Glutamatergic neuron (in vitro differentiated cells): ENCODE measurements at places on chromosomes 5 and 9. TPM values are rescaled to one million over a fixed set of nuclear protein-coding genes. Genes with fewer than 3 reads are reported as not detected.

The IL17B gene
- total RNA-seq, result 0.88 TPM

DNA sequence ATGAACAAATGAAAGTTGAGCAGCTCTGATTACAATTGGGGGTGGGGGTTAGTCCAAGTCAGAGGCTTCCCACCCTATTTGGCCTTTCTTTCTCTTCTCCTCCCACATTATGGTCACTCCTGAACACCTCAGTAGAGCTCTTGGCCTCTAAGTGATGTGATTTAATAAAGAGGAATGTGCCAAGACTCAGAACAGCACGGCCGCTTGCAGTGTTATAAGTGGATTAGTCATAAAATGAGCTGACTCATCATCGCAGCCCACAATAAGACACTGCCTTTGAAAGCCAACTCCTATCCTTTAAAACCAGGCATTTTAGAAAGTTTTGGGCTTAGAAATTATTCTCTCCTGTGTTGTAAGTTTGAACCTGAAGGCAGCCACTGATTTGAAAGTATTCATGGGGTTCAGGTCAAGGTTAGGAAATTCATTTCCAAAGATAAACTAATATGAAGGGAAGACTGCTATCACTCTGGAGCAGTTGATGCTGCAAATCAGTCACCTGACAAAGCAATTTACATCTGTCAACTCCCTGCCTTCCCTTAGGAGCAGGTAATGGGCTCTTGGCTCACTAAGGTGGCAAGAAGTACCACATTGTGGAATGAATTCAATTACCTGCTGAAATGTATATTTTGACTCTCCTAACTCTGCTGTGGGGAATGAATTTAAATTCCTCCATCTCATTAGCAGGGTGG, 283.6 kb upstream of the NMUR2 start:
- no peak for DNase-seq
- H3K4me1 ChIP-seq, result peaks cover 5% of the 10 kb centered on the region
- no peaks in the 10 kb centered on the region for H3K27me3 ChIP-seq
- H3K36me3 ChIP-seq, result peaks cover 12% of the 10 kb centered on the region

GRCh38 chr5:1732238-1732941, 67.2 kb downstream of the MRPL36 start:
- no peak for DNase-seq
- no peaks in the 10 kb centered on the region for H3K4me1 ChIP-seq
- H3K4me3 ChIP-seq, result no peak overlapping the region
- H3K27ac ChIP-seq, result no peak overlapping the region

The TMEM252 gene
- not detected for total RNA-seq

- no peak for DNase-seq
- peaks cover 37% of the 10 kb centered on the region for H3K4me1 ChIP-seq
- peaks cover 5% of the 10 kb centered on the region for H3K27me3 ChIP-seq
- H3K27ac ChIP-seq, result no peak overlapping the region
- no peaks in the 10 kb centered on the region for H3K36me3 ChIP-seq
These were observed 221.1 kb downstream of the FANCC start for GRCh38 chr9:95096381-95096780.

DNA sequence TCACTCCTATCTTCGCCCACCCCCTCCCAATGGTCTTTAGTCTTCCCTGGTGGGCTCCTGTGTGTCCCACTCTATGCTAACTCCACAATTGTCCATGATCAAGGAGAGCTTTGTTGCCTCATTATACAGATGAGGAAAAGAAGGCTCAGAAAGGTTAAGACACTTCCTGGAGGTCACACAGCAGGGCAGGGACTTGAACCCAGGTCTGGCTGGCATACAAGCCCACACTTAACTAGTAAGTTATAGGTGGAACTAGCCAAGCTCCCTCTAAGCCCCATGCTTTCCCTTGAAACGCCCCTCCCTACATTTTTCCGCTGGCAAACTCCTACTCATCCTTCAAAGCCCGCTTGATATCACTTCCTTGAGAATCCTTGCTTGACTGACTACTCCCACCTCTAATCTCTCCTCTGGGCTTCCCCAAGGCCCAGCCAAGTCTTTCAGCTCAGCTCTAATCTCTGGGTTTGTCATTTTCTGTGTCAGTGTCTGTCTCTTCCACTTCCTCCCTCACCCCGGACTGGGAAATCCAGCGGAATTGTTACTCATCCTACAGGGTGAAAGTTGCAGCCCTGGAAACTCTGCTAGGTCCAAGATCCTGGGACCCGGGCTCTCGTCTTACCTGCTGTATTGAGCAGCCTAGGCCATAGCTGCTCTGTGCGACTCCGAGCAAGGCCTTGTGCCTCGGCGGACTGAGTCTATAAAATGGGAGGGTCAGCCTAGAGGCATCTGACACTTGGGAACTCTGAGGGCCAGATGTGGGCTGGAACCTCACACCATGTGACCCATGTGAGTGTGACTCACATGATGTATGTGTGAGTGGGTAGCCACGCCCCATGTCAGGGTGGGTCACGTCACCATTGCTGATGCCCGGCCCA, 144.5 kb downstream of the GAPVD1 start:
- peaks cover 11% of the 10 kb centered on the region for H3K4me1 ChIP-seq
- peaks cover 14% of the 10 kb centered on the region for H3K27me3 ChIP-seq
- H3K36me3 ChIP-seq, result peaks cover 15% of the 10 kb centered on the region
- no peak overlapping the region for H3K4me3 ChIP-seq

GRCh38 chr5:103452666-103453065, 109.9 kb downstream of the NUDT12 start:
- no peaks in the 10 kb centered on the region for H3K4me1 ChIP-seq
- no peak overlapping the region for H3K4me3 ChIP-seq
- H3K27ac ChIP-seq, result no peak overlapping the region
- H3K36me3 ChIP-seq, result no peaks in the 10 kb centered on the region
- DNase-seq, result no peak
